Frontal cortex (tissue), 4 donors: ENCODE measurements at places on chromosomes 6 and 20. TPM values are rescaled to one million over a fixed set of nuclear protein-coding genes. Genes with fewer than 3 reads are reported as not detected.

PERP gene
- 1.6 TPM for total RNA-seq

RAB5IF gene
- 26.9 TPM for total RNA-seq

CLPSL1 gene
- not detected for total RNA-seq

C4B gene
- 9.0 TPM for total RNA-seq

TCP1 gene
- 378 TPM for total RNA-seq

TFAP2A gene
- total RNA-seq: not detected

SIRPA gene
- total RNA-seq: 6.1 TPM

PNLDC1 gene
- total RNA-seq: not detected

TBP gene
- total RNA-seq: 15.5 TPM

SMIM28 gene
- total RNA-seq: not detected

DNA sequence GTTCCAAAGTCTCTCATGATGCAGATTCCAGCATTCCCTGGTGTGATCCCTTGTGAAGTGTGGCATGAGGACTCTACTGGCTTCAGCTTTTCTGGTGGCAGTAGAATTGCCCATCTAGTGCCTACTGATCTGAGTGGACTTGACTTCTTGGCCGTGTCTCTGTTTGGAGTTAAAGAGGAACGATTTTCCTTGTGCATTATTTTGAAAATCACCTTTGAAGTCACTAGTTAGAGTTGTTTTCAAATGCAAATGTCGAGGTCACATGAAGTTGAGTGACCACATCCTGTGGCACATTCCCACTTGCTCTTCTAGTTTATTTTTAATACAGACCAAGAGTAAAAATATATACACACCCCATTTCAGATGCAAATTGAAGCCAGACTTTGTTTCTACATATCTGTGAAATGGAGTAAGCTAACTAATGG lies 270.7 kb upstream of the TAB2 start:
- DNase-seq: no peak

DNA sequence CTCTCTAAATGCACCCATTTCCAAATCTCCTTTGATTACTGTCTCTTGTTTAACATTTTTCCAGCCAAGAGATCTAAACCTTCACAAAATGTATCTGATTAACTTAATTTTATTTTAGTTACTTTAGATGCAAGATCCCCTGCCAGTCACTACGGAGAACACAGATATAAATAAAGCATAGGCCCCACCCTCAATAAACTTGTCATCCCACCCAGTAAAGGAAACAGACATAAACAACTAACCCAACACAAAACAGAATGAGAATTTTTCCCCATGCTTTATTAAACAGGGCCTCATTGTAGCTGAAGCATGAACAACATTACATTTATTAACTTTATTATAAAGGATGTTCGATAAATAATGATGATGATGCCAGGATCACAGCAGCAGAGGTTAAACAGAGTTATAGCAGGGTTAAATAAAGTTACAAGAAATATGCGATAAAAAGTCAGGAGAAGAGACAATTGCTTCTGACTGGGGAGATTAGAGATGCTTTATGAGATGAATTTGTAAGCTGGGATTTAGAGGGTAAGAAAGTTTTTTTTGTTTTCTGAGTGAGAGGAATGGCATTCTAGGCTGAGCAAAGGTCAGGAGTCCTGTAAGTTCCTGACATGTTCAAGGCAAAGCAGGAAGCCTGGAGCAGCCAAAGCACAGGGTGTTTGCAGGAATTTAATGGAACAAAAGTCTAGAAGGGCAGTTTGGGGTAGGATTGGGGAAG lies 41.1 kb downstream of the TFAP2A start:
- DNase-seq: no peak

- no peak for DNase-seq
Measured at GRCh38 chr20:57478176-57478575, 46.8 kb downstream of the CTCFL start.

DNA sequence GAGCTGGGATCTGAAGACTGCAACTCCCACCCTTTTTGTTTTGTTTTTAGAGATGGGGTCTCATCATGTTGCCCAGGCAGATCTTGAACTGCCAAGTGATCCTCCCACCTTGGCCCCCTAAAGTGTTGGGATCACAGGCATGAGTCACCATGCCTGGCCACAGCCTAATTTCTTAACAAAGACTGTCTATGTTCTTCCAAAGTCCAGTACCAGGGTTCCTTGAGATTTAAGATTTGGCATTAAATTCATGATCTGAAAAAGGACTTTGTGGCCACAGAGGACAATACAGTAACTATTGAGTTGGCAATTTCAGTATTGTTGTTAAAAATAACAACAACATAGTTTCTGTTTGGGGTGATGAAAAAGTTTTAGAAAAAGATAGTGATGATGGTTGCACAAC lies 28.7 kb upstream of the BEND3 start:
- DNase-seq: no peak

GRCh38 chr20:42204109-42204660 lies 586.0 kb upstream of the CHD6 start:
- peak; percentile 33 for DNase-seq

- DNase-seq: no peak
Measured at GRCh38 chr6:35634316-35634715, 54.4 kb downstream of the FKBP5 start.

DNA sequence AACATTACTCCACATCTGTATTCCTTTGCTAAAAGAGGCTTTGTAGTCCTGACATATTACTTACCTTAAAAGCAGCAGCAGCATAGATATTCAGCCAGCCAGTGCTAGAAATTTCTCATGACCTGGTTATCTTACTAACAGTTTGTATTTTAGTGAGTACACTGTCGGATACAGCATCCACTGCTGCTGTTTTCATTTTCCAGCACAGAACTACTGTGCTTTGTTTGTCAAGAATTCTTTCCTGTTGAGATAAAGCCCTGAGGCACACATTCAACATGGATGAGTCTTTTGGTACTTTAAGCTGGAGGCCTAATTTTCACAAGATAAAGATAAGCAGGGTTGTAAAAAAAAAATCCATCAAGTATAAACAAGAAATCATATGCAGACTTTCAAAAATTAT lies 311.2 kb upstream of the OPRM1 start:
- no peak for DNase-seq

DNA sequence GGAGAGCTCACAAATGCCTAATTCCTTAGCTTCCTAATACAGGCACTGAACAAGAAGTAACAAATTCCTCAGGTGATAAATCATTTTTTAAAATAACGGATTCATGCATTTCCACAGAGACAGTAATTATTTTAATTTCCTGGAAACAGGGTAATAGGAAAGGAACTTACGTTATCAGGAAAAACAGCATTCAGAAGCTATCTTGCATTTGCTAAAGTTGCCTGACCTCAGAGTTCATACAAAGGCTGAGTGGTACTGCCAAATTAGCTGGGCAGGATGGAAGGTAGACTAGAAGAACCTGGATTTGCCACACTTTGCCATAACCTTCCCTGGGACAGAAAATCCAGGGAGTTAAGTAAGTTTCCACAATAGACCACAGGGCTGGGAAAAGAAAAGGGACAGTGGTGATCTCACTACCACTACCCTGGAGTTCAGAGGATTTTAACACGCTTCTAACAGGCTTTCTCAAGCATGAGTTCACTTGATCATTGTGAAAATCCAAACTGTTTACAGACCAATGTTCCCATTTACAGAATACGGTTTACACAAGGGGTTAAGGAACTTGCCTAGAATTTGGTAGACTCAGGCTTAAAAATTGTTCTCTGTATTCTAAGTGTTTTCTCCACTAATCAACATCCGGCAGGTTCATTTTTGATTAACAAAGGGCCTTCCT lies 57.0 kb downstream of the KIF13A start:
- no peak for DNase-seq

- no peak for DNase-seq
Measured at GRCh38 chr6:24923885-24924401, 11.8 kb downstream of the RIPOR2 start.

- DNase-seq: no peak
Measured at GRCh38 chr6:106082735-106083398, 3.3 kb upstream of the PRDM1 start.

- DNase-seq: no peak
Measured at GRCh38 chr6:36636283-36636682, 42.1 kb downstream of the SRSF3 start.

DNA sequence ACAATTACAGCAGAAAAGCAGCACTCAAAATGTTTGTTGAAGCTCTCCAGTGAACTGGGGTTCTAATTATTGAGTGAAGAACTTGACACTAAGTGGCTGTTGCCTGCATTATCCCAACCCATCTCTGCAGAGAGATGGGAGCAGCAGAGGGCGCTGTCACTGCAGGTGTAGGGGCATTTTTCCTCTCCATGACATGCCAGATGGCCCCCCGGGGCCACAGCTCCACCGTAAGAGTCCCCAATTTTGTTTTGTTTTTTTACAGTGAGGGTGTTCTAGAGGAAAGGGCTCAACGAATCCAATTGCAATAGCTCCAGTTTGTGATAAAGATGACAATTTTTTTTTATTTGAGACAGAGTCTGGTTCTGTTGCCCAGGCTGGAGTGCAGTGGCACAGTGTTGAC lies 1.9 kb upstream of the FUCA2 start:
- no peak for DNase-seq

DNA sequence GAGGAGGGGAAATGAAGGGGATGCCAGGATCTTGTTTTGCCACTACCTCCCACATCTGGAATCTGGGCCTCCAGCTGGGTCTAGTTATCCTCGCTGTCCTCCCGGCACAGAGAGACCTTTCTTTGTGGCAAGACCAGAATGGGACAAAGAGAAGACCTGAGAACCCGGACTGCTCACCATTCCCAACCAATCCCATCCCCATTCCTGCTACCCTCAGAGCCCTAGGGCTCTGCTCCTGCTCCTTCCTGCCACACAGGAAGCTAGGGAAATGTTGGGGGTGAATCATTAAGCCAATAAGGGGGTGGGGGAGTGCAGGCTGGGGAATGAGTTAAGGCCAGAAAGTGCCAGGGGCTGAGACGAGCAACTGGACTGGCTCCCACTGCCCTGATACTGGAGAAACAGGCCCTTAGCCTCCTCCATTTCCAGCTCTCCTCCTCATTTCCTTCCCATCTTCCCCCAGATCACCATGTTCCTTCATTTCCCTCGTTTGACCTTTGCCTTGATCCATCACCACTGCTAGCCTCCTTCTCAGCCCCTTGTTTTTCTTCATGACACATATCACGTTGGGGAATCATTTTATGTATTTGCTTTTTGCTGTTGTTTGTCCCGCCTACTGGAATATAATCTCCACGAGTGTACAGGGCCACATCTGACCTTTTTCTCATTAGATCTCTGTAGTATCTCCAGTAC lies 4.6 kb upstream of the IER3 start:
- DNase-seq: no peak

GRCh38 chr20:61850926-61851900 lies 214.5 kb downstream of the TAF4 start:
- DNase-seq: no peak

DNA sequence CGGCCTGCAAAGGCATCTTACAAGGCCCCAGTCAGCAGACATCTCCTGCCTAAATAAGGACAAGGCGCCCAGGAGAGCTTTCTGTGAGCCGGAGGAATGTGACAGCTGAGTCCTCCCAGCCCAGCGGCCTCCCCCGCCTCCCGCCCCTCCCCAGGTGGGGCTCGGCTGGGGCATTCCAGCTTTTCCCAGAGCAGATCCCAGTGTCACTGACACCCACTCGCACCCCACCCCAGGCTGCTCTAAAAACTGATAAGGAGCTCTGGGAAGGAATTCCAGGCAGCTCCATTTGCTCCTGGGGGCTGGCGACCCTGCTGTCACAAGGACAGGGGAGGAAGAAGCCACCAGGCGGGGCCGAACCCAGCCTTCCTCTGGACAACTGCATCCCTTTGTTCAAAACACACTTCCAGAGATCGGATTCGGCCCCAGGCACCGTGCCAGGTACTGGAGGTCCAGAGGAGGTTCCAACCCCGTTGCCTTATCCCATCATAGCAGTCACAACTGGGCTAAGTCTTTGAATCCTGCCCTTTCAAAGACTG lies 49.7 kb downstream of the JPH2 start:
- no peak for DNase-seq

GRCh38 chr6:40413239-40413638 lies 173.9 kb downstream of the LRFN2 start:
- no peak for DNase-seq

GRCh38 chr20:20452254-20452676 lies 84.4 kb downstream of the INSM1 start:
- peak; percentile 55 for DNase-seq

DNA sequence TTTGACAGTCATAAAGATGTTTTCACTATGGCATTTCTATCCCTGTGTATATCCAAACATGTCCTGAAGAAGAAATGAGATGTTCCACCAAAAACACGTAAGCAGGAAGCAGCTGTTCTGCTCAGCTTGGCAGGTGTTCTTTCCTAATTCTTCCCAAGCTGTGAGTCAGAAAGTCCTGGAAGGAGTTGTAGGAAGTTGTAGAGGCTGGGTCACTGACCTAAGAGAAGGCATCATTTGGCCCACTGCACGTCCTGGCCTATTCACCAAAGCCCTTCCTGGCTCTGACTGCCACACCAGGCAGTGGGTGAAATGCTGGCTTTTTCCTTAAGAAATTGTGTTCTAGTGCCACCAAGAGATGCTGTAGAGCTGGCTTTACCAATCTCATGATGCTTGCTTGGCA lies 40.3 kb downstream of the STX11 start:
- no peak for DNase-seq

DNA sequence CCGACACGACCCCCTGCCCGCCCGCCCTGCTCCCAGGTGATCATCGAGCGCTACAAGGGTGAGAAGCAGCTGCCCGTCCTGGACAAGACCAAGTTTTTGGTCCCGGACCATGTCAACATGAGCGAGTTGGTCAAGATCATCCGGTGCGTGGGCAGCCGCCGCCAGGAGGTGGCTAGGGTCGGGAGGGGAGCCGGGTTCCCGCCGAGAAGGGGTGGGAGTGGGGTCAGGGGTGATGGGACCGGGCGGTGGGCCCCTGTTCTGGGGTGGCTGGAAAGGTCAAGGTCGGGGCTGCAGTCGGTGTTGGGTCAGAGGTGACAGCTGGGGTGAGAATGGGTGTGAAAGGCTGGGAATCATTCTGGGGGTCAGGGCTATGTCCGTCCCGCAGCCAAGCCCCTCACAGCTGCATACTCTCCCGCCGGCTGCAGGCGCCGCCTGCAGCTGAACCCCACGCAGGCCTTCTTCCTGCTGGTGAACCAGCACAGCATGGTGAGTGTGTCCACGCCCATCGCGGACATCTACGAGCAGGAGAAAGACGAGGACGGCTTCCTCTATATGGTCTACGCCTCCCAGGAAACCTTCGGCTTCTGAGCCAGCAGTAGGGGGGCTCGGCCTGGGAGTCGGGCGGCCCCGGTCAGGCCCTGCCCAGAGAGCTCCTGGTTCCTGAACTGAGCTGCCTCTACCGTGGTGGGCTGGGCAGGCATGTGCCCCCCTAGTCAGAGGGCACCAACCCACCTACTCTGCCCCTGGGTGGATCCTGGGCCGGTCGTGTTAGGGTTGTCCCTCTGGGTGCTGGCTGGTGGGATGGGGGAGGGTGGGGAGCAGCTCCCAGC lies 1.0 kb downstream of the MAP1LC3A start:
- DNase-seq: no peak

GRCh38 chr6:155628306-155628705 lies 172.7 kb upstream of the NOX3 start:
- DNase-seq: no peak

GRCh38 chr20:41169791-41170351 lies 32.5 kb downstream of the PLCG1 start:
- no peak for DNase-seq
